ENCODE measurements at places on chromosomes 1 and 21. TPM values are rescaled to one million over a fixed set of nuclear protein-coding genes. Genes with fewer than 3 reads are reported as not detected.

DNA sequence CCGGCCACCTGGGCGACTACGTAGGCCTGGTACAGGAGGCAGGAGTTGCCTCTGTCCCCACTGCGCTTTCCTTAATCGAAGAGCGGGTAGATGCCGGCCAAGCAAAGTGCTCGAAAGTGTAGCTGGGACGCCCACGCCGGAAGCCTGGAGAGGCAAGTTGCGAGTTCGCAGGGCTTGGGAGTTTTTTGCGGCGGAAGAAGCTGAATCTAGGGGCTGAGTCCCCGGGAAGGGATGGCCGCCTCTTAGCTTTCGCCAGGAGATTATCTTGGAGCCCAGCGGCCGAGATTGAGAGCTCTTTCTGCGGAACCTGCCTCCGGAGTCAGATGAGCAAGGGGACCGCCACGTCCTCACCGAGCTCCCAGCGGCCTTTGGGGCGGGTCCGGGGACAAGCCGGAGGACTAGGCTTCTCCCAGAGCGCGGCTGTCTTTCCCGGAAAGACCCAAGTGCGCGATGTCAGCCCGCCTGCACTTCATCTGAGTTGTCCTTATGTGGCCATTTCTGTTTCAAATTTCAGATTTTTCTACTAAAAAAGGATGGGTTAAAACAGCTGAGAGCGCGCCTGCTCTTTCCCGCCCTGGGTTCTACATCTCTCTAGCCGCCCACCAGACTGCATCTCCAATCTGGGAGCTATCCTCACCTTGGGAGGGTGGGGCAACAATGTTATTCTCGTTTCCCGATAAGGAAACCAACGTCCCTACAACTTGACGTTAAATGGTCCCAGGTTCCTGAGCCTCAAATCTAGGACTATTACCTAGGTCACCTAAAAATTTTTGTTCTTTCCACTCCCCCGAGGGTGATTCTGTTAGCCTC lies 12.4 kb upstream of the TBX15 start:
- no peak overlapping the region for H3K27ac ChIP-seq
- no peak overlapping the region for H3K4me3 ChIP-seq
- no peaks in the 10 kb centered on the region for H3K4me1 ChIP-seq
- peaks cover 83% of the 10 kb centered on the region for H3K27me3 ChIP-seq

DNA sequence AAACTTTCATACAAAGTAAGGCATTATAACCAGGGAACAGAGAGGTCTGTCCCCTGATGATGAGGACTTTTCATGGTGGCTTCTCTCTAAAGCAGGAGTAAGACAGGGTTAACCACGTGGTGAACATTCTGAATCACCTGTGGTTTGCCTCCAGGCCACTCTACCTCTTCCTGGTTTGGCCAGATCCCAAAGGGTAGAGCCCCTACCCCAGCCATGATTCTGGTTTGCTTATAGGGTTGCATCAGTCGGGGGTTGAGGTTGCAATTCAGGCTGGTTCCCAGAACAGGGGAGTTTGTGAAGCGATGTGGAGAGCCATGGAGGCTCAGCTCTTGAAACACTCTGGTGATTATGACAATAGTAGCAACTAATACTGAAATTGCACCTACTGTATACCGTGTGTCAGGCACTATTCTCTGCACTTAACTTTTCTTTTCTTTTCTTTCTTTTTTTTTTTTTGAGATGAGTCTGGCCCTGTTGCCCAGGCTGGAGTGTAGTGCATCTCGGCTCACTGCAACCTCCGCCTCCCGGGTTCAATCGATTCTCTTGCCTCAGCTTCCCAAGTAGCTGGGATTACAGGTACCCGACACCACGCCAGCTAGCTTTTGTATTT lies 8.3 kb downstream of the CNR2 start:
- DNase-seq, result no peak
- peaks cover 5% of the 10 kb centered on the region for H3K27me3 ChIP-seq
- H3K36me3 ChIP-seq, result no peaks in the 10 kb centered on the region
- no peak overlapping the region for H3K4me3 ChIP-seq
- H3K27ac ChIP-seq, result no peak overlapping the region

WNT2B gene
- 4.7 TPM for total RNA-seq

DNA sequence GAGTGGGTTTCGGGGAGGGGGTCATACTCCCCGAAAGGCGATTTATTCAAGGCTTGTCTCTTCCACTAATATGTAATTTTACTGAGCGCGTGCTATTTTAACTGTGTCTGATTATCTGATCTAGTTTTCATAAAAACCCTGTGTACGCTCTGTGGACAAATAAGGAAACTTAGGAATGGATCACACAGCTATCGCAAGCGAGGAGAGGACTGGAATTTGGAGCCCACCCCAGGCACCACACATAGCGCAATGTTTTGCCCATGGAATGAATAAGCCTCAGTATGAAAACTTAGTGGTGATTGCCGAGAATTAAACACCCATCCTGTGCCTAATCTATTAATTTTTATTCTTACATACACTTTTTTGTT lies 9.8 kb upstream of the RAB42 start:
- H3K4me1 ChIP-seq, result no peaks in the 10 kb centered on the region
- H3K36me3 ChIP-seq, result peaks cover 19% of the 10 kb centered on the region
- DNase-seq, result no peak
- no peaks in the 10 kb centered on the region for H3K27me3 ChIP-seq
- peak overlapping the region; percentile 88 for H3K27ac ChIP-seq

GRCh38 chr1:36257375-36257767 lies 33.1 kb downstream of the THRAP3 start:
- peak overlapping the region; percentile 70 for H3K27ac ChIP-seq
- H3K36me3 ChIP-seq, result no peaks in the 10 kb centered on the region
- H3K4me1 ChIP-seq, result peaks cover 25% of the 10 kb centered on the region
- no peaks in the 10 kb centered on the region for H3K27me3 ChIP-seq
- no peak for DNase-seq
- no peak overlapping the region for H3K4me3 ChIP-seq

GRCh38 chr1:77945345-77945744 lies 33.5 kb downstream of the FUBP1 start:
- H3K27ac ChIP-seq, result no peak overlapping the region
- no peak for DNase-seq
- H3K27me3 ChIP-seq, result no peaks in the 10 kb centered on the region
- H3K36me3 ChIP-seq, result peaks cover 17% of the 10 kb centered on the region
- H3K4me1 ChIP-seq, result no peaks in the 10 kb centered on the region

DNA sequence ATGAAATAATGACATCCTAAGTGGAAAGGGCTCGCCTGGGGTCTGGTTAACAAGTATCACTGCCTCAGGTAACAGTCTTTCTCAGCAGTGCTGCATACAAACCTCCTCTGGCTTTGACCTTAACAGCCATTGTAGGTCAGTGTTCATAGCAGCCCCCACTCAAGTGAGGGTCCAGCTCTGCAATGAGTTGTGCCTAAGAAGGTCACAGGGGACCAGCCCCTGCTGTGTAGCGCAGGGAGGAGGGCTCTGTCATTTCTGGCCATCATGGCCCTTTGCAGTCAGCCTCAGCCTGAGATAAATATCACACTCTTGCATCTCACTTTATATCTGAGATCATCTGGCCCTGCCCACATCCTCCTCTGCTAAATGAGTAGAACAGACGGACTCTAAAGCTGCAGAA lies 18.1 kb upstream of the MYSM1 start:
- no peak overlapping the region for H3K27ac ChIP-seq
- no peak overlapping the region for H3K4me3 ChIP-seq
- no peaks in the 10 kb centered on the region for H3K4me1 ChIP-seq
- H3K27me3 ChIP-seq, result no peaks in the 10 kb centered on the region

DNA sequence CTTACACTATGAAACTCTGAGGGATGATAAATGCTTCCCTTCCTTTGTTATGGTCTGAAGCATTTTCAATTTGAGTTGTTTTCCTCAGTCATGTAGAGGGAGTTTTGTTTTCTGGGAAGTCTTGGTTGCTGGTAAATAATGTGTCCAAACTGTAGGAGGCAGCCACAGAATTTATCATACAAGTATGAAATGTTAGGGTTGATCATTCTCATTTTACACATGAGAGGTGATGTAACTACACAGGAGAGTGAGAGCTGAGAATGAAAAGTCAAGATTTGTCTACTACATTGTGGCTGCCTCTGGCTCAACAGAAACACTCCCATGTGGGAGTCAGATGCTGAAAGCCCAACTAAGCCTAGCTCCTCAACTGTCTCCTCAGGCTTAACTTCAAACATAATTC lies 182.5 kb upstream of the SGIP1 start:
- H3K4me3 ChIP-seq, result no peak overlapping the region
- no peak for DNase-seq
- H3K4me1 ChIP-seq, result peaks cover 2% of the 10 kb centered on the region
- peak overlapping the region; percentile 1 for H3K27ac ChIP-seq
- H3K36me3 ChIP-seq, result no peaks in the 10 kb centered on the region

- H3K36me3 ChIP-seq, result no peaks in the 10 kb centered on the region
- DNase-seq, result no peak
- H3K4me3 ChIP-seq, result no peak overlapping the region
- H3K27me3 ChIP-seq, result no peaks in the 10 kb centered on the region
Measured at GRCh38 chr1:108597041-108597440, 37.1 kb downstream of the EEIG2 start.

- no peaks in the 10 kb centered on the region for H3K36me3 ChIP-seq
- no peaks in the 10 kb centered on the region for H3K4me1 ChIP-seq
- no peaks in the 10 kb centered on the region for H3K27me3 ChIP-seq
- no peak overlapping the region for H3K4me3 ChIP-seq
- no peak overlapping the region for H3K27ac ChIP-seq
Measured at GRCh38 chr1:225152061-225152460, 222.6 kb downstream of the DNAH14 start.

GRCh38 chr1:231776010-231776756 lies 149.6 kb downstream of the DISC1 start:
- no peaks in the 10 kb centered on the region for H3K4me1 ChIP-seq
- no peaks in the 10 kb centered on the region for H3K27me3 ChIP-seq
- H3K36me3 ChIP-seq, result no peaks in the 10 kb centered on the region

DNA sequence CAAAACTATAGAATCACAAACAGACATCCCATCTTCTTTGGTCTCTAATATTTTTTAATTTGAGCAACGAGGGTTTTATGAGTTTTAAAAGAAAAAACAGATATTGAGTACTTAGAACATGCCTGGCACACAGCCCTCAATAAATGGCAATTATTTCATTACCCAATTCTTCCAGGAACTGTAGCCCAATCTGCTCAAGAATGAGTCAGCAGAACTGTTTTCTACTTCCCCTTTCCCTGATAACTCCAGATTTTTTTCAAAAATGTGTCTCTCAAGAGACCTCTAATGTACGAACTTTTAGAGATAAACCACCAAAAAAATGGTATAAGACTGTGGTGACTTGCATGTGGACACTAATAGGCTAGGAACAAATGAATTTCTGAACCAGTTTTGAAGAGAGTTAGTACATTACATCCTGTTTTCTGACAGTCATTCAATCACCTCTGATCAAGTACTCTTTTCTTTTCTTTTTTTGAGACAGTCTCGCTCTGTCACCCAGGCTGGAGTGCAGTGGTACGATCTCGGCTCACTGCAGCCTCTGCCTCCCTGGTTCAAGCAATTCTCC lies 11.5 kb downstream of the ABL2 start:
- H3K4me1 ChIP-seq, result no peaks in the 10 kb centered on the region
- H3K27ac ChIP-seq, result no peak overlapping the region
- no peaks in the 10 kb centered on the region for H3K36me3 ChIP-seq
- H3K27me3 ChIP-seq, result no peaks in the 10 kb centered on the region
- DNase-seq, result no peak

DNA sequence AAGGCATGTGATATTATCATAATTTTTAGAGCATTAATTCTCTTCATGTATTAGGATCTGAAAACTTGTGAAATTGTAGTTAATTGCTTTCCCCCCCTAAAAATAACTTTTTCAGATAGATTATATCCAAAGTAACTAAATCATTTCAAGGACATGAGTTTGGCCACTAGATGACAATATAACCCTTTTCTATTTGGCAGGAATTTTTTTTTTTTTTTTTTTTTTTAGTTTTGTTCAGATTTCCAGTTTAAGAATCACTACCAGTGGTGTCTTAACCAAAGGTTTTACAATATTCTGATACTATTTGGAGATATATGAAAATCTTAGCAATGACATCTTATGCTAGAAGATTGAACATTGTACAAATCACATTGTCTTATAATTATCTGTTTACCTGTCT lies 370.8 kb downstream of the AMY1C start:
- no peak for DNase-seq
- no peaks in the 10 kb centered on the region for H3K4me1 ChIP-seq
- no peak overlapping the region for H3K4me3 ChIP-seq
- H3K27me3 ChIP-seq, result no peaks in the 10 kb centered on the region

- H3K27me3 ChIP-seq, result no peaks in the 10 kb centered on the region
- no peak for DNase-seq
- no peaks in the 10 kb centered on the region for H3K36me3 ChIP-seq
Measured at GRCh38 chr1:147786536-147786935, 26.1 kb upstream of the GJA5 start.

DNA sequence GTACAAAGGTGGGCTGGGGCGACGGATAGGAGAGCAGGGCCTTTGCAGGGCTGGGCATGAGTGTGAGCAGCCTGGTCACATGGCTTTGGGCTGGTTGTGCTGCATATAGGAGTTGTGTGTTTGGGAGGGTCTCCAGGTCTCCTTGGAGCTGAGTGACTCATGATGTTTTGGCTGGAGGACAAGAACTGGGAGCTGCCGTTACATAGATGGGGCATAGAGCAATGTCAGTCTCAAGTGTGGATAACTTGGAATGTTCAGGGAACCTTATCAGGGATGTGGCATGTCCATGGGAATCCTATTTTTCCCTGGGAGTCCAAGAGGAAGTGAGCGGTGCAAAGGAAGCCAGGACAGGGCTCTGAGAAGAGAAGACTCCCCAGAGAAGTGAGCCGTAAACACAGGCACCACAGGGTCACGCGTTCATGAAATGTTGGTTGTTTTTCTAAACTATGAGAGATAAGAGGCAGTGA lies 136.4 kb upstream of the KCNE2 start:
- no peak overlapping the region for H3K4me3 ChIP-seq
- H3K27ac ChIP-seq, result no peak overlapping the region
- DNase-seq, result no peak
- no peaks in the 10 kb centered on the region for H3K27me3 ChIP-seq
- no peaks in the 10 kb centered on the region for H3K4me1 ChIP-seq

- no peak for DNase-seq
- H3K4me1 ChIP-seq, result no peaks in the 10 kb centered on the region
- no peak overlapping the region for H3K27ac ChIP-seq
- no peaks in the 10 kb centered on the region for H3K36me3 ChIP-seq
Measured at GRCh38 chr1:196324345-196324744, 283.9 kb downstream of the KCNT2 start.

DNA sequence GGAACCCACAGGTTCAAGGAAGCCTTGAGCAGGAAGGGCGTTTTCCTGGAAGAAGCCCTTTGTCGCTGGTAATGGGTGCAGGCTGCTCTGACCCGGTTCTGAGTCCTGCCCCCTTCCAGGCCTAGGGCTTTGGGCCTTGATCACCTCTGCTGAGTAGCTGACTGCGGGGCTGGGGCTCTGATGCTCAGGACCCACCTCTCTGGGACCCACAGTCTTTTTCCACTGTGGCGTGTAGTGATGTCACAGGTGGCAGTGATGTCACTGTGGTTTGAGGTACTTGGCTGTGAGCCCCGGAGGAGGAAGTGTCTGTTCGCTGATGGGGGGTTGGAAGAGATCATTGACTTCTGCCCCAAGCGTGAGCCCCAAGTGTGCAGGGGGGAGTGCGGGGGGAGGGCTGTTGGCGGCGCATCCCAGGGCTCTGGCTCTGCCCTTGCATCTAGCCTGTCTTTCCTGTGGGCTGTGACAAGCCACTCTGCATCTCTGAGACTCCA lies 6.9 kb downstream of the TNFRSF1B start:
- H3K27me3 ChIP-seq, result no peaks in the 10 kb centered on the region
- no peak overlapping the region for H3K4me3 ChIP-seq
- no peaks in the 10 kb centered on the region for H3K36me3 ChIP-seq
- H3K4me1 ChIP-seq, result peaks cover 34% of the 10 kb centered on the region

FGR gene
- total RNA-seq, result 23.3 TPM

GRCh38 chr1:217088521-217089284 lies 365.5 kb upstream of the ESRRG start:
- DNase-seq, result peak; percentile 66
- no peaks in the 10 kb centered on the region for H3K36me3 ChIP-seq
- peaks cover 25% of the 10 kb centered on the region for H3K4me1 ChIP-seq
- peak overlapping the region; percentile 89 for H3K27ac ChIP-seq
- H3K27me3 ChIP-seq, result no peaks in the 10 kb centered on the region

Measured in kidney (tissue), 22 donors.